T-helper 22 cell (primary cell): ENCODE measurements at places on chromosomes 1 and 21.

- no peak for DNase-seq
Measured at GRCh38 chr1:117561551-117561950, 44.3 kb upstream of the TENT5C start.

- no peak for DNase-seq
Measured at GRCh38 chr21:34603002-34603709, 11.8 kb downstream of the RCAN1 start.

- DNase-seq, result no peak
Measured at GRCh38 chr1:227906550-227907071, 41.1 kb downstream of the WNT9A start.

DNA sequence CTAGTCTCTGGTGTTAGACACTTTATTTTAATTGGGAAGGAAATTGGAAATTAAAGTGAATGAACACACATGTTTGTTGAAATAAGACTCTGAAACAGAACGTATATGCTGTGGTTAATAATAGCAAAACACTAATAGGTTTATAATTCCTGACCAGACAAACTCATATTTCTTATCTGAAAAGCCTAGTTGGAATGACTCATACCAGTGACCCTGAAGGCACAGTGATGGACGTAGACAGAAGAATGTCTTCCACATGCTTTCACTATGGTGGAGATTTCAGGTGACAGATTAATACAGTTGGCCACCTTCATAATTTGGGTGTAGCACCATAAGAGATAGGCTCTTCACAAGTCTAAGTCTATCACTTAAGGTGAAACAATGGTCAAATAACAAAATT, 83.0 kb upstream of the COL11A1 start:
- DNase-seq, result no peak

DNA sequence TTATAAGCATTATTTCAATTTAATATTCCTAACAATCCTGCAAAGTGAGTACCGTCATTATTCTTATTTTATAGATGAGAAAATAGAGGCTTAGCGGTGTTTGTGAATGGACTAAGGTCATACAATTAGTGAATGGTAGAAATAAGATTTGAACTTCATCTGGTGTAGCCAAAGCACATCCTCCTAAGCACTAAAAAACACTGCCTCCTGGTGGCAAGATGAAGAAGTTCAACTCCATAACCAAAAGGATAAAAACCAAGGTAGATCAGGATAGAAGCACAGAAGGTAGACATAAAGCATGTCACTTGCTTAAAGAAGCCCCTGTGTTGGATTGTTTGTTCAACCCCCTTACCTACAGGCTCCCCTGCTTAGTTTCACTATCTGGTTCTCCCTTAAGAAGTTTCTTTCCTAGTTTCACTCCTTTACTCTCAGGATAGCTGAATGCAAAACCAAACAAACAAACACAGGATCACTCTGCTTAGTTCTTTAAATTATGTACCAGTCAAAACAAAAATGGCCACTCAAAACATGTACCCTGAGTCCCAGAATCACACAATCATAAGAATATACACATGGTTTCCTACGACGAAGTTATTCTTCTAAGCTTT, 12.7 kb upstream of the AIM2 start:
- no peak for DNase-seq

GRCh38 chr1:218200979-218201378, 84.1 kb upstream of the RRP15 start:
- DNase-seq, result no peak

DNA sequence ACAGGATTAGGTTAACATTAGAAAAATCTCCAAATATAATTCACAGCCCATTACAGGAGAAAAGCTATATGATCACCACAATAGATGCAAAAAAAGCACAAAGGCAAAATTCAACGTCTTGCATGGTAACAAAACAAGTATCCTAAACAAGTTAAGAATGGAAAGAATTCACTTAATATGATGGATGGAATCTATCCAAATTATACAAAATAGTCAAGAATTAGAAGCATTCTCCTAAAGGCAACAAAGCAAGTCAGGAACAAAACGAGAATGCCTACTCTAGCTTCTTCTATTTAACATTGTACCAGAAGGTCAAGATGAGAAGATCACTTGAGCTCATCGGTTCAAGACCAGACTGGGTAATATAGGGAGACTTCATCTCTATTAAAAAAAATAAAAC, 442.8 kb downstream of the SETD4 start:
- no peak for DNase-seq

DNA sequence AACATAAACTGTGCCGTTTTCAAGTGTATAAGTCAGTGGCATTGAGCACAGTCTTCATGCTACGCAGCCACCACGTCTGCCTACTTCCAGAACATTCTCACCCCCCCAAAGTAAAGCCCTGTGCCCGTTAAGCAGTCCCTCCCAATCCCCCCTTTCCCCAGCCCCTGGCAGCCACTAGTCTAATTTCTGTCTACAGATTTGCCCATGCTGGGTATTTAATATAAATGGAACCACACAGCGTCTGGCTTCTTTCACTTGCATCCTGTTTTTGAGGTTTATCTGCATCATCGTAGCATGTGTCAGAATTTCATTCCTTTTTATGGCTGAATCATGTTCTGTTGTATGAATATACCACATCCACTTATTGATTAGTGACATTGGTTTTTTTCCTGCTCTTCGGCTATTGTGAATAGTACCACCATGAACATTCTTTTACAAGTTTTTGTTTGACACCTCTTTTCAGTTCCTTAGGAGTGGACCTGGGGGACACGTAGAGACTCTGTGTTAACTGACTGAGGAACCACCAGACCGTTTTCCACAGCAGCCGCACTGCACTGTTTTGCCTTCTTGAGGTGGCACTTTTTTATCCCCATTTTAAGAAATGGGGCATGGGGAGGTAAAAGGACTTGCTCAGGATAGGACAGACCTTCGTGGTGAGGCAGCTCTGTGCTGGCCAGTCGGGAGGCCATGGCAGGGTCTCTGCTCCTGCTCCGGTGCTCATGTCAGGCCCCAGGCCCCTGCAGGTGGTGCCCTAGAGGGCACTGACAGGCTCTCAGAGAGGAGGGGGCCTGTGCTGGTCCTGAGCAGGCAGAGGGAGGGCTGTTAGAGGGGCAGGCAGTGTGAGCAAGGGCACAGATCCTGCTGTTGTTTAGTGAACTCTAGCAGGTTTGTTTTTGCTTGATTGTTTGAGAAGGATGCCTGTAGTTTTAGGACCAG, 123.8 kb downstream of the PCBP3 start:
- DNase-seq, result no peak

GRCh38 chr1:24110642-24111261, 1.2 kb downstream of the MYOM3 start:
- no peak for DNase-seq

GRCh38 chr1:40899230-40899870, 37.2 kb upstream of the CITED4 start:
- DNase-seq, result no peak

- DNase-seq, result peak; percentile 29
Measured at GRCh38 chr1:8423269-8423691, 105.4 kb downstream of the SLC45A1 start.

DNA sequence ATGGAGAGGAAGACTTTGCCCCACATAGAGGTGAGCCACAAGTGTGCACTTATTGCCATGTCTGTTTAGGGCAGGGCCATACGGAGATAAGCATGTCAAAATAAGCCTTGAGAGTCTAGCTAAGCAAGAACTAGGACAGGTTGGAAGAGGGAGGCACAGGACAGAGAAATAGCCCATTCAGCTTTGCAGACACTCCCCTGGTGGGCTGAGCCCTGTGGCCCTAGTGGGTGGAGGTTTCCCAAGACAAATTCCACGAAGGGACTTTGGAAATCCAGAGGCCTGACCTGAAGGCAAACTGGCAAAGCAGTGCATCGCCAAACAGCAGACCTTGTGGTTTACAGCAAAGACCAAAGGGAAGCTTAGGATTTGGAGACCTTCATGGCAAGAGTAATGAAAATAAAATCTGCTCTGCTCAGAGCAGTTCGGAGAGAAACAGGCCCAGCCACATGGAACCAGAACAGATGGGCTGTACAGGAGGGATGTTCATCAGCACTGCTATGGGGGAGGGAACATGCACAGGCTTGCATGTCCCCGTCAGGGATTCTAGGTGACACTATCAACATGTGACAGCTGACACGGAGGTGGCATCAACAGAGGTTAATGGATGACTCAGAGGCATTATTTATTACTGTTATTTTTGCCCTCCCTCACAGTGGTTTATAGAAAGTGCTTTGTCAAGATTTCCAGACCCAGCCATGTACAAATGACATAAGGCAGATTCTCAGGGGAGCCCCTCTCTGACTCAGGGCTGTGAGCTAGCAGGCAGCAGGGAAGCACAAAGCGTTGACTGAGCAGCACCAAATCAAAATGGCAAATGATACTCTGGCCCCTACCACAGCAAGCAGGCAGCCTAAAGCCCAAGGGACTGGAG, 90.1 kb upstream of the IRF2BP2 start:
- peak; percentile 5 for DNase-seq

GRCh38 chr1:61253912-61254633, 171.7 kb downstream of the NFIA start:
- DNase-seq, result no peak

DNA sequence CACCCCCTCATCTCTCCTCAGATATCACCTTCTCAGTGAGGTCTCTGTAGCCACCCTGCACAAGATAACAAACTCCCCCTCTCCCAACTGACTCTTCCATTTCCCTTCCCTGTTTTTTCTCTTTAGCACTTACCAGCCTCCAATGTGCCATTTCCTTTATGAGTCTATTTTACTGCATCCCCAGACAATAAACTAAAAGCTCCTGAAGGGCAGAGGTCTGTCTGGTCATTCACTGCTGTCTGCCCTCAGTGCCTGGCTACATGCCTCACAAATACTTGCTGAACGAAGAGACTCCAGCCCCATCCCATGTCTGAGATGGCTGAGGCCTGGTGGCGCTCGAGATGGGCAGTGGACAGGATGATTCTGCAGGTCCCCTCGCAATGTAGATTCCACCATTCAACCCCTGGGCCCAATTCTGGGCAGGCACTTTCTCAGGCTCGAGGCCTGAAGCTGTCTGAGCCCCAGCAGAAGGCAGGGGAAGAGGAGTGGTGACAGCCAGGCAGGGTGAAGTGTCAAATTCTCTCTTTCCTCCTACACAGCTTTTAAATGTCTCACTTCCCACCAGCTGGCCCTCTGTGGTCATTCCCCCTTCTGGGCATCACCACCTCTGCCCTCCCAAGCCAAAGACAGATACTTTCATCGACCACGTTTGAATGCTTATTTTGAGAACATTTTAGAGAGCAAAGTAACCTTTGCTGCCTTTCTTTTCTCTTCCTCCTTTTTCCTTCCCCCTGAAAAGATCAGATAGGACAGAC, 6.6 kb downstream of the LRRN2 start:
- DNase-seq, result no peak

GRCh38 chr1:25985670-25986069, 12.2 kb downstream of the PAFAH2 start:
- DNase-seq, result no peak

DNA sequence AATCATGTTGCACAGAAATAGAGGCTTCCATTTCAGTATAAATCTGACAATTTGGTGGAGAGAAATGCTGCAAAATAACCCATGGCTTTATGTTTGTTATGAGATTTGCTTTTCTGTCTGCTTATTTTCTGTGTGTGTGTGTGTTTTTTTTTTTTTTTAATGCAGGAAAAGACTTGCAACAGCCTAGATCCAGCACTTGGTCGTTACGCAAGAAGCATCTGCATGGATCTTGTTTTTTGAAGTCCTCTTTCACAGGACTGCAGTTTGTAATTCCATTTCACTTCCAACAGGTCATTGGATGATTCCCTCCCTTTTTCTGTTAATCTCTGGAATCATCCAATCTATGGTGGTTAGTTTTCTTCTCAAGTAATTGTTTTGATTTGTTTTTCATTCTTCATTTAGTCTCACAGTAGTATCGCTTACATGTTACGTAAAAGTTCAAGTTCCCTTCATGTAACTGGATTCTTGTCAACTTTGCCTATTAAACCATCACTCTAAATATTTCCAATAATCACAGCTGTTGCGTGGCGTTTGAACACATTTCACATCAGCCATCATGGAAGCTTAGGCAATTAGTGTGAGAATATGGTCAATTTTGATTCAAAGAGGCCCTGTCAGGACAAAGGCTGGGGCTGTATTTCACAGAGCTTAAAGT, 312.9 kb downstream of the NFIA start:
- no peak for DNase-seq

- DNase-seq, result no peak
Measured at GRCh38 chr1:103256490-103256889, 148.2 kb upstream of the COL11A1 start.

DNA sequence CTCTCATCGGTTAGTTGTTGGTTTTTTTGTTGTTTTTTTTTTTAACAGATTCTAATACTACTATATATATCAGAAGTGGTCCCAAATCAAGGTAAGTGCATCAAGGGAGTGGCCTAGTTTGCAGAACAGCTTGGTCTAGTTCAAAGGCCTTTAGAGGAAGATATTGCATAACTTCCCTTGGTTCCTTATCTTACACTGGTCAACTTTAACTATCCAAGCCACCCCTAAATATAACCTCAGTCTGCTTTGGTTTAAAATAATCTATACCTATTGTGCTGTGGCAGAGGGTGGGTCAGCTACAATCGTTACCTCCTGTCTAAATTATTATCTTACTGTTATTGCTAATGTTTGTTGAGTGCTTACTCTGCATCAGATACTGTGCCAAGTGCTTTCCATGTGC, 6.9 kb downstream of the S100A12 start:
- no peak for DNase-seq

DNA sequence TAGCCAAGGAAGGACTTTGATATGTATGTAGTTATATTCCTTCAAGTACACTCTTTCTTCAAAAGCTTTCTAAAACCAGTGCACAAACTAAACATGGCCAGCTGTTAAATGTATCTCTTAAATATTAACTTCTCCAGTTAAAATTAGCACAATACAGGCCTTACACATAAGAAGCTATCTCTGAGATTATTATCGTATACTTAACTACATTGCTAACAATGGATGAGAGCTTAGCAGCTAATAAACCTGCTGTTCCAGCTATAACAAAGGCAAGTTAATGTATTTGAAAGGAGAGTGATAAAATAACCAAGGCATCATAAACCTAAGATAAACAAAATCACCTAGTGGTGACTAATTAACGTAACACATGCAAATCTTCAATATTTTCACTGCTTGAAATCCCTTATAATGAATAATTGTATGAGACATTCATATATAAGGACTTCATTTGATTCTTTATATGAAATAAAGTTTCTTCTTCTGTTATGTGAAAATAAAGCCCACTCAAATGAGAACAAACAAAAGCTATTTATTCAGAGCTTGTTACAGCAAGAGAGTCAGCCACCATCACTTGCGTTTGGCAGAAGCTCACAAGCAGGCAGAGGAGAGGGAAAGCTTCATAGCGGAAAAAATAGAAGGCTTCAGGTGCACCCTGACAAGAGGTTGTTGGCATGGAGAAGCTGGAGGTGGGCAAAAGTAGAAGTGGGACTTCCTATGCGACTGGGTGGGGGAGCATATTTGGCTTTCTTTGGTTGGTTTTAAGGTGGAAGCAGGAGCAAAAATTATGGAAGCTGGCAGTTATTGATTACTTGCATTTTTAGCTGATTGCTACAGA, 274.1 kb upstream of the CHRM3 start:
- no peak for DNase-seq

- peak; percentile 8 for DNase-seq
Measured at GRCh38 chr1:87292684-87293493, 35.8 kb upstream of the LMO4 start.
